NCI-H774 (cell line): ENCODE measurements at places on chromosomes 2 and 18.

- DNase-seq = no peak
Observed at GRCh38 chr2:147288131-147288530, 556.7 kb upstream of the ACVR2A start.

- DNase-seq = no peak
Observed at GRCh38 chr2:42914314-42914713, 121.9 kb upstream of the HAAO start.

DNA sequence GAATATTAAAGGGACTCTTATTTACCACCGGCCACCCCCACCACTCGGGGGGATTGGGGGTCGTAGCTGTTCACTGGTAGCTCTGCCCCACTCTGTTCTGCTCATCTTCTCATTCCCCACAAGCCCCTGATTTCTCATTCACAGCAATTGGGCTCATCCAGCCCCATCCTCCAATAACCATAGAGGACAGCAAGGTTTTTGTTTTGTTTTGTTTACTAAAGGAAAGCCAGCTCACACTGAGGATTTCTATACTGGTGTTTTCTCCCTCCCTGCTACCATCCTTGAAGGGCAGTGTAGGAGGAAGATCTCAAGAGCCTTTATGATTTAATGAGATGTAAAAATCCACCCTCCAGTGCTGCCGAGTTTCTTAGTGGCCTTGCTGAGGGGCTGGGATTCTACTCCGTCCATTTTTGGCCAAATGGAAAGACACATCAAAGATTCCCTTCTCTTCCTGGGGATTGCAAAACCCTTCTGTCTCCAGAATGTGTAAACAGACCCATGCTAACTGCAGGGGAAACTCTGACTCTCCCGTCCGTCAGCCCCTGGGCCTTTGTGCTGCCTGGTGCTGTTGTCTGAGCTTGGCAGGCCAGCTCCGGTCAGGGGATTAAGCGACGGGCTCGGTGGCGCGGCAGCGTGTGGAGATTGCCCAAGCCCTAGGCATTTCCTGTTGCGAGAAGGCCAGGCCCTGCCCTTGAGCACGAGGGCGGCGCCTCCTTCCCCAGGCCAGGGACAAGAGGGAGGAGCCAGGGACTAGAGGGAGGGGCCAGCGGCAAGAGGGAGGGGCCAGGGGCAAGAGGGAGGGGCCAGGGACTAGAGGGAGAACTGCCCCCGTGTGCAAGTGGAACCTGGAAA lies 165.0 kb downstream of the ANTXR1 start:
- no peak for DNase-seq

DNA sequence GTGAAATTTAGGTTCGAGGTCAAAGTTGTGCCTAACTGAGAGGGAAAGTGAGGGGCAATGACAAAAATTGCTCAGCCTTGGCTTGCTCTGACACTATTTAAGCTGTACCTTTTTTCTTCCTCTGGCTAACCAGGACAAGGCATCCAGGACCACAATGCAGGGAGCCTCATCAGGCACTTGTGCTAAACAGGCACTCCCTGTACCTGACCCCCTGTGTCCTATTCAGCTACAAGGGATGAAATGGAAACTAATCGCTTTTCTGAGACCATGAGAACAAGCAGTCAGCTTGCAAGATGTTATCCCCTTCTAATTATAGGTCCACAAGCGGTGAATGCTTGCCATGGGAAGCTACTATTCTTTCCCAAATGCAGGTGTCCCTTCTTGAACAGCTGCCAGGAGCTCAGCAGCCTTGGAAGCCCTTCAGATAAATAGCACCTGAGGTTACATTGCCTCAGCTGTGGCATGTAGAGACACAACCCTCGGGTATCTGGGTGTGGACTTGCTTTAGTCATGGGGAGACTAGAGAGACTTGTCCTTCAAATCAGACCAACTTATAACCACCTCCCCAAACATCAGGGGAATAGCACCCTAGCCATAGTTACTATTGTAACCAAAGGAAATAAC lies 19.1 kb upstream of the ITGA6 start:
- peak; percentile 37 for DNase-seq

DNA sequence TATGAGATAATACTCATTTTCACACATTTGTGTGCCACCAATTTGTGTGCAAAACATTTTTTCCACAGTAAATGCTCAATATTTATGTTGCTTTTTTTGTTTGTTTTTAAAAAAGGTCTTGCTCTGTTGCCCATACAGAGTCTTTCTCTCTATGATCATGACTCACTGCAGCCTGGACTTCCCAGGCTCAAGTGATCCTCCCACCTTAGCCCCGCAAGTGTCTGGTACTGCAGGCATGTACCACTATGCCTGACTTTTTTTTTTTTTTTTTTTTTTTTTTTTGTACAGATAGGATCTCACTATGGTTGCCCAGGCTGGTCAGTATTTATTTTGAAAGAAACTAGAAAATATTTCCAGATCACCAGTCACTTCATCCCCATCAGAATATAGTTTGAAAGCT lies 297.8 kb upstream of the GYPC start:
- no peak for DNase-seq

GRCh38 chr2:159153463-159153862 lies 133.0 kb downstream of the WDSUB1 start:
- DNase-seq = no peak

DNA sequence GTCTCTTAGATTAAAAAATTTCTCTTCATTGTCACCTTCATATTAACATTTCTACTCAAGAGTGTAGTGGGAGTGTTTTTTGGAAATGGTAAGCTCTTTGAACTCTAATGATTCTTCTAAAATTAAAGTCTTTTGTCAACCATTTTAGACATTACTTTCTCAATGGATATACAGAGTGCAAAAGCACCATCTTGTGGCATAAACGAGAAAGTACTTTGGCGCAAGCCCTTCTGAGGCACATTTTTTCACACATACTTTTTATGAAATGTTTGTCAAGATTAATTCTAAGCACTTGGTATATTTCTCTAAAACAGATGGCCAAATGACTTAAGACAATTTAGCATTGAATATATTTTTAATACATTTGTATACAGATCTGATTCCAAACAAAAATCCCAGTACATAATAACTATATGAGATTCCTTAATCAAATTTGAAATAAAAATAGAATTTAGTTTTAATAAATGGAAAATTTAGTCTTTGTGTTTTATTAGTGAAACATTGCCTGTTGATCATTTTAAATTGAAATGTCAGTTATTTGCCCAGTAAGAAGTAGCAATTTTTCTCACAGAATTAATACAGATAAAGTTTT lies 63.3 kb upstream of the GALNT5 start:
- peak; percentile 53 for DNase-seq

DNA sequence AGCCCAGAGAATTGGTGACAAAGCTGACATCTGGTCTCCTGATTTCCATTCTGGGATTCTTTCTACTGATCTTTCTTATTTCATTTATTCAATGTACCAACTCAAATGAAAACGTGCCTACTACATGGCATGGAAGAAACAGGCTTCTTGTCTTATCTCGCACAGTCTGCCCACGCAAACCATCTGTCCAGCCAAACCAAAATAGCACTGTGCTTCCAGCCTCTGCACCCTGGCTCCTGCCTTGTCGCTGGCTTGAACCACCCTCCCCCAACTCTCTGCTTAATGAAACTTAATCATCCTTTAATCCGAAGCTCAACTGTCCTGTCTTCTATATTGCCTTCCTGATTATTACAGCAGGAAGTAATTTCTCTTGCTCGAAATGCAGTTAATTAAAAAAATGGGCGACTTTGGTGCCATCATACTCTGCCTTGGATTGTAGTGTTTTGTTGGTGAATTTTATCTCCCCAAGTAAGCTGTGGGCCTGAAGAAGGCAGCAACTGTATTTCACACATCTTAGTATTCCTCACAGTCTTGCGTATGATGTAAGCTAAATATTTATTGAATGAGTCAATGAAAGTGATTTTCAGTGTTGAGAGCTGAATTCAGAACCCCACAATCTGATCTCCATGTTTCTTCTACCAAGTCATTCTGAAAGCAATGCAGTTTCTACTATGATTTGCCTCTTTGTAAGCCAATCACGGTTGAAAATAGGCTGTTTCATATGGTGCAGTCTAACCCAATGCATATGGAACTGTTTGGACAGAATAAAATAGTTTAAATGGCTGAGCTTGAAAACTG lies 190.8 kb downstream of the TMEM247 start:
- no peak for DNase-seq

- no peak for DNase-seq
Observed at GRCh38 chr2:123530004-123530403, 495.1 kb upstream of the CNTNAP5 start.

DNA sequence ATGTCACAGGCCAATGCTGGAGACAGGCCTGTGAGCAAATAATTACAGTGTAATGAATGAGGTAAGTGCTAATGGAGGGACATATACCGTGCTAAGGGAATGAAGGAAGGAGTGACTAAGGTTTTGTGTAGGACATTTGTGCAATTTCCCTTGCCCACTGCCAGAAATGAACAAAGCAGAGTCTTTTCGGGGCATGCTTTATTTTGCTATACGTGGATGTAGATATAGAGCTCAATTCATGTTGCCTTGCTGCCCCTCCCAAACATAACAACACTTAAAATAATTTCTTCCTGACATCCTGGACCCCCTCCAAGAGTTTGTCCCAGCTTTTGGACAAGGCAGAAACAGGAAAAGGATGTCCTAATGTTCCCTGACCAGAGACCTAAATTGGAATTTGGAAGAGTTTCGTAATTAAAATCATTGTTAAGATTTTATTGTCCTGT lies 23.7 kb upstream of the CD28 start:
- no peak for DNase-seq

- DNase-seq = no peak
Observed at GRCh38 chr2:212943351-212943750, 208.1 kb downstream of the IKZF2 start.

DNA sequence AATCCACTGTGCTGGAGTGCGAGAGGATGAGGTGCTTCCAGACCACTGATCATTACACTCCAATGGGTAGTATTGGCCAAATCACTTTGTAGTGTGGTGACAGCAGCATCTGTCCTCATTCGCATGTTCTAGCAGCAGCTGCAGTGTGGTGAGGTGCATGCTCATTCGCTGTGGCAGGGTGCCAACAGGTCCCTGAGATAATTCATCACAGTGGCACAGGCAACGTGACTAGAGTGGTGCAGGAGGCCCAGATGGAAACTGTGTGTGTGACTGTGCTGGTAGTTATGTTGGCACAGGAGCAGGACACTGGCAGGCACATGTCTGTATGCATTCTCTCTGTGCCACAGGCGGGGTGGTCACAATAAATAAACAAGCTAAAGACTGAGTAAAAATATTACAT lies 329.5 kb upstream of the SYT4 start:
- DNase-seq = peak; percentile 42

GRCh38 chr2:88221365-88221942 lies 51.3 kb downstream of the THNSL2 start:
- DNase-seq = no peak

DNA sequence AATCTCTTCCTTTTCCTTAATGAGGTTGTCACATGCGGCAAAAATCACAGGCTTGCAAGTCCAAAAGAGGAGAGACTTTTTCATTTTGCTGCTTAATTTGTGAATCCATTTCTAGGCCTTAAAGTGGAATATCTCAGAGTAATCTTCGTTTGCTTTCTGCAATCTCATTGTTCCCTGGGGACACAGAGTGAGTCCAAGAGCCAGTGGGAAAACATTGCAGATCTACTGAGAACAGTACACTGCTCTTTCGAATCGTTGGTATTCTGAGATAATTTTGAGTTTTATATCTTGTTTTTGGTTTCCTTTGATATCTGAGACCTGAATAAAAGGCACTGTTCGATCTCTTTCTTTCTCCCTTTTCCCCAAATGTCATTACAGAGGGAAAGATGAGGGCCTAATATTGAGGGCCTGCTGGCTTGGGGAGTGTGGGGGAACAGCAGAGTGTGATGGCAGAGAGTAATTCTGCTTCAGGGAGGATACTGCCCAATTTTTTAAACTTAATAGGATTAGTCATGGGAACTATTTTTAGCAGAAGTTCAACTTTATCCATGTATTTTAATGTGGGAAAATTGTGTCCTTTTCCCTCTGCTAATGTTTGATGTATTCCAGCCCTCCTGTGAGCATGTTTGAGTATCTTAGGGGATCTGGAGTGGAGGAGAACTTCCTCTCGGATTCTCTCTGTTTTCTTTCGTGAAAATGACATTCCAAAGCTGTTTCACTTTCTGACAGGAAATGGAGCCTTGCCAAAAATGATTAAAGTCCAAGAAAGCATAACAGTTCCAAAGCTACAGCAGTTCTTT lies 418.2 kb upstream of the ZEB2 start:
- no peak for DNase-seq

DNA sequence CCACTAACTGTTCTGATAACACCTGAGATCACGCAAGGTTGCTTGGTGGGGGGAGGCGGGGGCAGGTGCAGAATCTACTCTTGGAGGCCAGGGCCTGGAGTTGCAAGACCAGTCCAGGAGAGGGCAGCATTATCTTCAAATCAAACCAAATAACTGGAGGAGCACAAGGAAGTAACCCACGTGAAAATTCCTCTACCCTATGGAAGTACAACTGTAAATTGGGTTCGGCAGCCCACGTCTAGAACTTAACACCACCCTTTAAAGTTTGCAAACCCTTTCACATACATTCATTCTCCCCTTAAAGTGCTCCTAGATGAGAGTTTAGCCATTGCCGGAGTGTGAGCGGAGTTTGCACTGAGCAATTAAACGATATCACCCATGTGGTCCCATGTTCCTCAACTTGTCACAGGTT lies 19.6 kb upstream of the CXCR1 start:
- peak; percentile 29 for DNase-seq

- peak; percentile 37 for DNase-seq
Observed at GRCh38 chr2:69437751-69438154, 518 bp upstream of the NFU1 start.

GRCh38 chr2:223000872-223001796 lies 50.9 kb upstream of the KCNE4 start:
- no peak for DNase-seq

GRCh38 chr18:60020107-60020925 lies 120.5 kb downstream of the PMAIP1 start:
- no peak for DNase-seq

- no peak for DNase-seq
Observed at GRCh38 chr18:55419132-55419946, 168.7 kb downstream of the TCF4 start.

DNA sequence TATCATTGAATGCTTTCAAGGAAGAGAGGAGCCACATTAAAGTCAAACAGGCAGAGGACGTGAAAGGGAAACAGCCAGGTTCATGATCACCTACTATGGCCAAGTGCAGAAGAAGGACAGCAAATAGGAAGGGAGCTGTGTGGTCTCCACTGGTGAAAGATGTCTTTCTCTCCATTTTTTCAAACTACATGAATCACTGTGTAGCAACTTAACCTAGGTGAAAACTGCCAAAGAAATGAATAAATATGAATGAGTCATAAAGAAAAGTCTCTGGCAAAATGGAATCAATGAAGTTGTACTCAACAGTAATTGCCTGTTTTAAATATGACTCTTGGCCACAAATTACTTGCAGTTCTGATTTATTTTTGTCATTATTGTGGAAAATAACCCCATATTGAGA lies 452.6 kb upstream of the PKDCC start:
- no peak for DNase-seq
